Mammary epithelial cell (primary cell): ENCODE measurements at places on chromosomes 5 and 9.
A peak's percentile ranks its signal among the peaks of the same experiment; 100 is the strongest.

GRCh38 chr9:107874137-107874536 lies 384.6 kb upstream of the KLF4 start:
- no peak for DNase-seq

DNA sequence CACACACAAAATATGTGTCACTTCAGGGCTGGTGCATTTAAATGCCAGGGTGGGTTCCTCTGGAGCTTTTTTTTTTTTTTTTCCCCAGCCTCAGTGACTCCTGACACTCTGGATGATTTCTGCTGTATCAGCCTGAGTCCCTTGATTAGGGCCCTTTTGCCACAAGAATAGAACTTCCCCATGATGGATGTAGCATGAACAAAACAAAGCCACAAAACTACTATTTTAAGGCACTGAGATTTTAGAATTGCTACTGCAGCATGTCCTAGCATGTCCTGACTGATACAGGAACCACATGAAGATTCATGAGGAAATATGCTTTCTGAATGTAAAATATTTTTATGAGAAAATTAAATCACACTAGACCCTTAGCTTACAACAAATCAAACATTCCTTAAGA lies 13.9 kb upstream of the ADGRD2 start:
- DNase-seq = peak; percentile 50

DNA sequence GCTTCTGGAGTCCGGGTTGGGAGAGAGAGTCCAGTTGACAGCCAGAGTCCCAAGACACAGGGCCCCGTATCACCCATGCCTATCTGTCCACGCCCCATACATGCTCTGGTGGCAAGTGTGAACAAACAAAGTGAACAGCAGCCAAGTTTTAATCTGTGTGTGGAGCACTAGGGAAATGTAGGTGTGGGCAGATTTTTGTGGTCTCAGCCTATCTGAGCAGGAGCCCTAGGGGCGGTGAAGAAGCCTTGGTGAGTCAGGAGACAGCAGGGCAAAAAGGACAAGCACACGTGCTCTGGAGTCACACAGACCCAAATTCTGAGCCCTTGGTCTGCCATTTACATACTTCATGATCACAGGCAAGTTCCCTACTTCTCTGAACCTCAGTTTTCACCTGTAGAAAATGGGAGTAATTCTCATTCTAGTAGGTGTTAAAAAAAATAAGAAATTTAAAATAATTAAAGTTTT lies 23.2 kb downstream of the EGR1 start:
- peak; percentile 86 for DNase-seq

GRCh38 chr5:142119051-142119625 lies 10.6 kb downstream of the NDFIP1 start:
- no peak for DNase-seq

- DNase-seq = no peak
Measured at GRCh38 chr9:35599763-35600604, 5.1 kb upstream of the TESK1 start.

- no peak for DNase-seq
Measured at GRCh38 chr9:124290743-124291554, 33.2 kb downstream of the NEK6 start.

- DNase-seq = no peak
Measured at GRCh38 chr5:6495433-6496206, 47.0 kb downstream of the UBE2QL1 start.

GRCh38 chr9:37593883-37594448 lies 1.6 kb upstream of the TOMM5 start:
- DNase-seq = no peak

DNA sequence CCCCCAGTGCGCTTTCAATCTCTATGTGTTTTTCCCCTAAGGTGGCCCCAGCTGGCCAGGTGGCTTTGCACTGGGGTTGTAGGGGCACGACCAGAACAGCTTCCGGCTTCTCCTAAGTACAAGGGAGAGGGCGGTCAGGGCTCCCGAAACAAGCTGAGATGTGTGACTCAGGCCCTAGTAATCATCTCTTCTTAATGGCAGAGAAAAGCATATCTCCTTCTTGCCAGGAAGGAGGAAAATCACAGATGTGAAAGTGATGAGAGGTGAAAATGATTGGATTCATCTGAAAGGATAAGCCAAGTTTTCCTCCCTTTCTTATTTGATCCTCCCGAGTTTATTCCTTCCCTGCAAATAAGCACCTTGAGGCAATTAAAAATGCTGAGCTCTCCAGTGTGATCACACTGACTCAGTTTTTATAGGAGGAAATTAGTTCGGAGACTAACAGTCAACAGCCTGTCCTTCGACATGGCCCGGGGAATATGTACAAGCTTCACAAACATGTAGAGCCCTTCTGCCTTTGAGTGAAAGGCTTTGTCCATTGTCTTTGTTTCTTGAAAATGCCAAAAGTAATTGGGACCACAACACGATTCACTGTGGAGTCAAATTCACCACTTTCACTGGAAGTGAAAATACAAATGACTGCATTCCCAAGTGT lies 514.8 kb downstream of the PSAT1 start:
- DNase-seq = no peak

GRCh38 chr5:143964919-143965318 lies 153.0 kb downstream of the HMHB1 start:
- DNase-seq = no peak

DNA sequence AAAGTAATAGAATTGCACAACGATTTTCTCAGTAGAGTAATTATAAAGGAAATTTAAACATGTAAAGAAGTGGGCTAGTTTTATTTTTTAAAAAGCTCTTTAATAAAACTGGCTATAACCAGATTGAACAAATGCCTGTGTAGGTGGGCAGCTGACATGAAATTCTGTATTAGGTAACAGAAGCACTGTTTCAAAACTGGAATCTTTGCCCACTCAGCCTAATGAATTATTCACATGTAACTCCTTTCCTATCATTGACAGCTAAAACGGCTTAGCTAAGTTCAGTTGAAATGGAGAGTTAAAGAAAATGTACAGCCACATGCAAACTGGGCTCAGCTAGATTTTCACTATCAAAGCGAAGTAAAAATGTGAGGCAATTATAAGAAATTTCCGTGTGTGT lies 1300.1 kb upstream of the ACO1 start:
- DNase-seq = no peak

- no peak for DNase-seq
Measured at GRCh38 chr5:72129725-72130124, 22.4 kb downstream of the MAP1B start.

- no peak for DNase-seq
Measured at GRCh38 chr5:169933616-169934015, 46.7 kb downstream of the INSYN2B start.

- DNase-seq = no peak
Measured at GRCh38 chr5:172854451-172854871, 20.4 kb downstream of the ERGIC1 start.

DNA sequence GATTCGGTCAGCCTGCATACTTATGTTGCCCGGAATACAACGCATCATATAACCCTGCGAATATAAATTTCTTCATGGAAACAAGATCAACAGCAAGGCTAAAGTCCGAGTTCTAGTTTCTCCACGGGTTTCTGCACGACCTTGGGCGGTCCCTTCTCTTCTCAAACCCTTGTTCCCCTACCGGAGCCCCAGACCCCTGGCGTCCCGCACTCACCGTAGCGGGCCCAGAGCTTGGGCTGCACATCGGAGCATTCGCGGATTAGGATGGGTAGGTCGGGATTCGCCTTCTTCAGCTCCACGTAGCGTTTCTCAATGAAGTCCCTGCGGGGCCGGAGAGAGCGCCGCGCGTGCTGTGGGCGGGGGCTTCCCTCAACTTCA lies 399 bp downstream of the NDUFA2 start:
- DNase-seq = no peak

- DNase-seq = no peak
Measured at GRCh38 chr9:129851821-129852220, 16.6 kb downstream of the USP20 start.

GRCh38 chr9:129242191-129242941 lies 64.3 kb upstream of the IER5L start:
- no peak for DNase-seq

- no peak for DNase-seq
Measured at GRCh38 chr5:175847061-175847460, 24.3 kb upstream of the CPLX2 start.

GRCh38 chr5:101677961-101678360 lies 618.1 kb downstream of the SLCO4C1 start:
- no peak for DNase-seq

DNA sequence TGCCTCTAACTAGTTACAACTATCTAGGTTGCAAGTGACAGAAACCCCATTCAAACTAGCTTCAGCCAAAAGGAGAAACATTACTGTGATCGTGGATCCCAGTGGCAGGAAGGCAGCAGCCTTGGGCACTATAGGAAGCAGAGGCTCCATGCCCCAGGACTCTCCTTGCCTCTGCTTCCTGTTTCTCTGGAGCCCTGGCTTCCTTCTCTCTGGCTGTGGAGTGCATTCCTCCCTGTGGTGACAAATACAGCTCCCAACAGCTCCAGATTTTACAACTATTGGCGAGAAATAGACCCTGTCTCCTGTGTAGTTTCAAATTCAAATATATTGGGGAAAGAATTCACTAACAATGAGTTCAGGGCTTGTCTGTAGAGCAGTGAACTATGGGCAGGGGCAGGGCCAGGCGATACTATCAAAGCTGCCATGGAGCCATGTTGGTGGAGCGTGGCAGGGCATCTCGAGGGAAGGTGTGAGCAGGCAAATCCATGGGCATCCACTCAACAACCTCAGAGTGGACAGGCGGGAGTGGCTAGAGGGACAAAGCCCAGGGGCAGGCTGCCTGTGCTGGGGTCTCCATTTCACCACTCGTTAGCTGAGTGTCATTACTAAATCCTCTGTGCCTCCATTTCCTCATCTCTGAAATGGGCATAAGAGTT lies 189.5 kb downstream of the ERCC6L2 start:
- no peak for DNase-seq

DNA sequence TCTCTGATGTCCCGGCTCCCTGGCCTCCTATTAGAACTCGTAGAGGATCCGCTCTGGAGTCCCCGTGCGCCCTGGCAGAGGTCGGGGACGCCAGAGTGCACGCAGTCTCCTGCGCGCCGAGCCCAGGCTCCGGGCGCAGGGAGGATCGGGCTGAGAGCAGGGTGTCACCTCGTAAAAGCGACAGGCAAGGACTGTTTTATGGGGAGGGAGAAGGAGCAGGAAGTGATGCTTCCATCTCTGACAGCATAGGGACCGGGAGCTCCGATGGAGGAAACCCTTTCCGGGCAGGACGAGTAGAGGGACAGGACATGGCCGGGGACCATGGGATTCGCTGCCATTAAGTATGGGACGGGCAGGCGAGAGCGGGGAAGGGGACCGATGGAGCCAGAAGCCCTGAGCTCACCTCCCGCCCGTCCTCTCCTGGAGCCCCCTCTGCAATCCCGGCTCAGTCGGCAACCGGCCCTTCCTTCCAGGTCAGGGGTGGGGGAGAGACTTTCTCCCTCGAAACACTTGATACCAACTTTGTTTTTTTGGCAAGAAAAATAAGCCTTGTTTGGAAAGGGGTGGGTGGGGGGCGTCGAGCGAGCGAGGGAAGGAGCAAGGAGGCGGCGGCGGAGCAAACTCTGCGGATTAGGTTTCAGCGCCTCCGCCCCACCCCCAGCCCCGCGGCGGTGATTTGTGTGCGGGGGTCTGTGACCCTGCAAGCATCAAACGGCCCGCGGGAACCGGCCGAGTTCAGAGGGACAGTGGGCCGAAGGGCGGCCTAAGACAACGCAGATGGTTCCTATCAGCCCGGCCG lies 12.6 kb downstream of the LMX1B start:
- no peak for DNase-seq

- no peak for DNase-seq
Measured at GRCh38 chr5:173236531-173237142, 1.6 kb upstream of the NKX2-5 start.

DNA sequence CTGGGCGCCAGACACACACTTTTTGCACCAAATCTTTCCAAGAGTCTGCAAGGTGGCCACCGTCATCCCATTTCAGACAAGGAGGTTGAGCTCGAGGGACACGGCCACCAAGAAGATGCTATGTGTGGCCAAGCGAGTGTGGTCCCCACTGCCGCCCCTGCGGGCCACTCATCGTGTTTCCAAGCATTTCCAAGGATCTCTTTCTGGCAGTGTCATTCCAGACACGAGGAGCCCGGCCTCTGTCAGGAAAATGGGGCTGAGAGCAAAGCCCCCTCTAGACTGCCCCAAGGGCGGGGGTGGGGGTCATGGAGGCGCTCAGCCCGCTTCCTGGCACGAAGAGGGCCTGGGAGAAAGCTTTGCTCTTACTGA lies 10.6 kb downstream of the VAV2 start:
- no peak for DNase-seq

GRCh38 chr5:171750311-171750788 lies 35.3 kb upstream of the SMIM23 start:
- no peak for DNase-seq

GRCh38 chr5:171295299-171295698 lies 13.7 kb upstream of the TLX3 start:
- DNase-seq = no peak

GRCh38 chr5:342501-343460 lies 21.3 kb downstream of the AHRR start:
- no peak for DNase-seq

GRCh38 chr5:139808481-139809330 lies 13.1 kb downstream of the PSD2 start:
- no peak for DNase-seq

DNA sequence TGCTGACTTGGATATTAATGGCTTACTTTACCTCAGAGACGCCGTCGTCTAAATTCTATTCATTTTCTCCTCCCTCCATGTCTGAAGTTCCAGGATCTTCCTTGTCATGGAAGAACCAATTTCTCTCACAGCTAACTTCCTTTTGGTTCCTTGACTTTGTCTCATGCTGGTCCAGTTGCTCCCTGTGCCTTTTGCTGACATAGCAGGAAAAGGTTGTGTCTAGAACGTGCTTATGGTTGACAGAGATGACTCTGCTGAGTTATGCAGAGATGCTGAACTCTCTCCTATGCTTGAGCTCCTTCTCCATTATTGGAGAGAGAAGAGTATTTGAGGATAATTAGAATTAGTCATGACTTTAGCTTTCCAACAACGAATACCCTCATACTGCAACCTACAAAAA lies 1338.9 kb downstream of the MAT2B start:
- no peak for DNase-seq

GRCh38 chr9:121688146-121688680 lies 36.8 kb downstream of the DAB2IP start:
- no peak for DNase-seq

GRCh38 chr9:121700832-121701419 lies 49.5 kb downstream of the DAB2IP start:
- DNase-seq = no peak

GRCh38 chr9:133955821-133956411 lies 36.2 kb downstream of the VAV2 start:
- no peak for DNase-seq

DNA sequence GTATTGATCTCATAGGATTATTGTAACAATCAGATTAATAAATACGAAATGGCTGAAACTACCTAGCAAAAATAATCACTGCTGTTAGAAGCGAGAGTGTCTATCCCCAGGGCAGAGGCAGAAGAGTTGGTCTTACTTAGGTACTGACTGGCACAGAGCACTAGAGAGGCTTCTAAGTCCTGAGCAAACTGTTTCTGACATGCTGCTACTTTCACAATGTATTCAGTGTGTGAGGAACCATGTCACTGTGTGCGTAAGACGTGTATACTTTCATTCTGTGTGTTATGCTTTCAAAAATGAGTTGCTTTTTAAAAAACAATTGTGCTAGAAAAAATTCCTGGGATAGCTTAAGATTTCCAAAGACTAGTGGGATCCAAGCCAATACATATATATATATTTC lies 5.5 kb upstream of the KLHL9 start:
- DNase-seq = no peak
